Eye (tissue), 1 donor: ENCODE measurements at places on chromosomes 5 and 9.

GRCh38 chr9:570187-570586, 271.3 kb upstream of the DMRT1 start:
- no peak for DNase-seq

- DNase-seq = no peak
Measured at GRCh38 chr5:73395256-73395655, 53.3 kb downstream of the FOXD1 start.

- peak; percentile 93 for DNase-seq
Measured at GRCh38 chr9:137666955-137667670, 48.3 kb downstream of the EHMT1 start.

- DNase-seq = peak; percentile 55
Measured at GRCh38 chr5:32712481-32713360, 1.6 kb downstream of the NPR3 start.

DNA sequence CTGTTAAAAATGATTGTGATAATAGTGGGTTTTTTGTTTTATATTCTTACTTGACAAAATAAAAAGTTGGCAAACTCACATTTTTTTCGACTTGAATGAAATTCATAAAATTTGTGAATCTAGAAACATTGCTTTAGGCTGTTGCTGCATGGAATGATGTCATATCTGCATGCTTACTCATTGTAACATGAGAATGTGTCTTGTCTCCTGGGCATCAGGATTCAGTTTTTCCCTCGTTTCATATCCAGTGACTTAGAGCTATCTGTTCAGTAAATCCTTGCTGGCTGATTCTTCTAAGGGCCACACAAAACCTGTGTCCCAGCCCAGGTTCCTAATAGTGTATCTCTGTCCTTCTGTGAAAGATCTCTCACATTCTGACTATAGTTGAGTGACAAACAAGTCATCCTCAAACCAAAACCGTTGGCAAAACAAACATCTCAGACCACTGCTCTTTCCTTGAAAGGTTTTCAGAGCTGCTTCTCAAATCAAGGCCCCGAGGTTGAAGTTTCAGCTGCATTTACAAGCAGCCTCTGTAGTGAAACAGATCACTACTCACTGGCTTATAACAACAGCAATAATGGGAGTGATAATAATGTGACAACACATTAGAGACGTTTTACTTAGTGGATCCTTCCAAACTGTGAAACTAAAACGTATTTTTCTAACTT, 95.0 kb downstream of the NPR3 start:
- DNase-seq = peak; percentile 57

DNA sequence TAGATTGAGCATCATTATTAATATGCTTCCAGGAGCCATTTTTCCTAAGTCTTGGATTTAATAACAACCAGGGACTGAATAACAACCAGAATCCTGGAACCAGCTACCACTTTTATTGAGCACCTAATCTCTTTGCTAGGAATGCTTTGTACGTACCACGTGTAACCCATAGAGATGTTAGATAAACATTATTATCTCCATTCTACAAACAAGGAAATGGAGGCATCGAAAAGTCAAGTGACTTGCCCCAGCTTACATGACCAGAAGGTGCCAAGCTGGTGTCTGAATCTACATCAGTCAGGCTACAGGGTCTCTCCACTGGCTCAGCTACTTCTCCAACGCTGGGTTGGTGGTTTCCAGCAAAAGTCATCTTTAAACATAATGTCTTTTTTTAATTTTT, 256.1 kb upstream of the ANKRD55 start:
- no peak for DNase-seq

GRCh38 chr5:120454094-120454798, 9.9 kb upstream of the PRR16 start:
- DNase-seq = peak; percentile 56

- no peak for DNase-seq
Measured at GRCh38 chr5:124825983-124826337, 79.5 kb upstream of the ZNF608 start.

GRCh38 chr9:86141843-86142242, 42.5 kb upstream of the GOLM1 start:
- DNase-seq = no peak

DNA sequence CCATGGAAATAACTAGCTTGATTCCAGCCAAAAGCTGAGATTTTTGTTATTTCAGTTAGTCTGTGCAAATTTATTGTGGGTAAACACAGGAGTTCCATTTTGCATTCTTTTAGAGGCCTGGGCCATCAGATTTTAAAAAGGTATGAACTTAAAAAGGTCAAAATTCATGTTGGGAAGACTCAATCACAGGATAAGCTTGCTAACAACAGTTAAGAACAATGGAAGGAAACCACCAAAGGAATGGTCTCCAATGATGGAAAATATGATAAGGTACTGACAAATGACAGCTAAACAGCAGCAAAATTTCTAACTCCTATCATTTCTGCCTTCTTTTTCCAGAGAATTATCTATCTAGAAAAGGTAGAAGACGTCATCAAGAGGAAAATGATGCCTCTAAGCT, 16.0 kb downstream of the ABITRAM start:
- DNase-seq = no peak

GRCh38 chr5:66333192-66333591, 189.1 kb downstream of the SREK1 start:
- DNase-seq = no peak

DNA sequence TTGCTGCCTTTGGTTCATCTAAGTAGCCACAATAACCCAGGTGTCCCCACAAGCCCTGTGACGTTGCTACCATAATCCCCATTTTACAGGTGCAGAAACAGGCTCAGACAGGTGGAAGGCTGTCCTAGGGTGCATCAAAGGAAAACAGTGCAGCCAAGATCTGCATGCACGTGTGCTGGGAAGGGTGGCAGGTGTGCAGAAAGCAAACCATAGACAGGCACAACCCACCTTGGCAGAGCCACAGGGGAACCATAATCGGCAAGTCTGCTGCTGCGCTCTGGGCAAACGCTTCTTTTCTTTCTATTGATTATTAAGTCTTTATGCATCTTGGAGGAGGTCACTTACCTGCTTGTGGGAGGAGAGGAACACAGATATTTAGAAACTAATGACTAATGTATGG, 7.1 kb downstream of the NSG2 start:
- DNase-seq = no peak

- DNase-seq = no peak
Measured at GRCh38 chr9:78539904-78540303, 243.0 kb downstream of the PSAT1 start.

DNA sequence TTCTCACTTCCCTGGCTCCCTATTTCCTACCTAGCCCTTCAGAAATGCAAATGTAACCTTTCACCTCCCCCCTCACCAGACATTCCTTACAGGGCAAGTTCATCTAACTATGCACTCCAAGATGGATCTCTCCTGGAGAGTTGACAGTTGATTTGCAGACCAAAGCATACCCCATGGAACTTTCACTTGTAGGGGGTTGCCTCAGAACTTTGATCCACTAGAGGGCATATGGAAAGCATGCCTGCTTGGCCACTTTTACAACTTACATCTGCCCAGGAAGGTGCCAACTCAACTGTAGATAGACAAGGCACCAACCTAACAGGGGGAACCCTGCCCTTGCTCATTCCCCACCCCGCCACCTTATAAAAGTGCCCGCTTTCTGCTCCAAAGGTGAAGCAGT, 187.8 kb downstream of the NXNL2 start:
- DNase-seq = no peak

DNA sequence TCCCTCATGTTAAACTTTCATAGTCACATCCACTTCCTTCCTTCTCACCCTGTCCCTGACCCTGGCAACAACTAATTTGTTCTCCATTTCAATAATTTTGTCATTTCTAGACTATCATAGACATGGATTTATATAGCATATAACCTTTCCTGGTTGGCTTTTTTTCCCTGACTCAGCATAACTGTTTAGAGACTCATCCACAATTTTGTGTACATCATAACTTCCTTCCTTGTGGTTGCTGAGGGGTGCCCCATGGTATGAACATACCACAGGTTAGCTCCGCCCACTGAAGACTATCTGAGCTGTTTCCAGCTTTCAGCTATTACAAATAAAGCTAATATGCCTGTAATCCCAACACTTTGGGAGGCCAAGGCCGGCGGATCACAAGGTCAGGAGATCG, 137.3 kb downstream of the PHF2 start:
- no peak for DNase-seq

- no peak for DNase-seq
Measured at GRCh38 chr5:98638701-98639100, 134.8 kb upstream of the RGMB start.
